Stimulated activated memory B cell treated with anti-CD40 and anti-IgM and Interleukin-4, amounts not matched to agents 10 μg/mL and 1 μg/mL and 100 μg/mL, for 72 hours (primary cell): ENCODE measurements at places on chromosomes 6 and 20.

DNA sequence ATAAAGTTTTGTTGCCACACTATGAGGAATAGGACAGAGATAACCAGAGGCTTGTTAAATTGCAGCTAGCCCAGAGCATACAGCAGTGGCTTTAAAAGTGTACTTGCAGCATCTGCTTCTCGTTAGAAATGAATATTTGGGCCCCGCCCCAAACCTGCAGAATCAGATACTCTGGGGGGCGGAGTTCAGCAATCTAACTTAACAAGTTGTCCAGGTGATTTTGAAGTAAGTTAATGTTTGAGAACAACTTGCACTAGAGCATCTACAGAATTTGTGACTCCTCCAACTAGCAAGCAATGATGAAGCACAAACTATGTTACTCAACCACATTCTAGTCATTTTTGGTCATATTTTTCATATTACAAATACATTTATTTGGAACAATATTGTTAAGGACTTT is 10.6 kb upstream of the SUPT3H start:
- no peaks in the 10 kb centered on the region for H3K36me3 ChIP-seq
- peaks cover 22% of the 10 kb centered on the region for H3K27me3 ChIP-seq
- ATAC-seq, result no peak
- no peak overlapping the region for H3K4me3 ChIP-seq

DNA sequence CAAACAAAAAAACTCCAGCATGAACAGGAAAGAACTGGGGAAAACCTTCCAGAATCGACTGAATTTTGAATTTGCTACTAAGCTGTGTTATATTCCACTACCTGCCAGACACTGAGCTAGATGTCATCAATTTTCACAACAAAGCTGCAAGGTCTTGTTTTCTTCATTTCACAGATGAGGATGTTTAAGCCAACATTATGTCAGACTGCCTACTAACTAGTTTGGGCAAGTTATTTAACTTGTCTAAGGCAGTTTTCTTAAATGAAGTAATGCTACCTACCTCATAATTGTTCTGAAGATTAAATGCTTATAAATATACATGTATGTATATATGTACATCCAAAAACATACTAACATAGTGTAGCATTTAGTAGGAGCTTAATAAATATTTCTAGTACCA is 144.4 kb downstream of the MMS22L start:
- H3K27me3 ChIP-seq, result no peaks in the 10 kb centered on the region
- H3K4me1 ChIP-seq, result peaks cover 7% of the 10 kb centered on the region
- H3K27ac ChIP-seq, result no peak overlapping the region
- no peak overlapping the region for H3K4me3 ChIP-seq
- H3K36me3 ChIP-seq, result peaks cover 5% of the 10 kb centered on the region

DNA sequence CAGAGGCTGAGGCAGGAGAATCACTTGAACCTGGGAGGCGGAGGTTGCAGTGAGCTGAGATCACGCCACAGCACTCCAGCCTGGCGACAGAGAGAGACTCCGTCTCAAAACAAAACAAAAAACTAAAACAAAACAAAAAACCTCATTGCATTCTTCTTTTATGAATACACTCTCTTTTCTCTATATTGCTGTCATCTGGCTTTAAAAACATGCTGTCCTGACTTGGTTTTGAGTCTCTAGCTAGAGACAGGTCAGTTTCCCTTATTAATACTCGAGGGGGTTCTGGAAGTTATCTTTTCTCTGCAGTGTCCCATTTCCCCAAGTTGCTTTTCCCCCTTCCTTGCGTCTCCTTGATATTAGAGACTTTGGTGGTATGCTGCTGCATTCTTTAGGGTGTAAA is 50.9 kb downstream of the RIOK1 start:
- peaks cover 31% of the 10 kb centered on the region for H3K4me1 ChIP-seq
- peaks cover 6% of the 10 kb centered on the region for H3K36me3 ChIP-seq
- ATAC-seq, result no peak
- H3K4me3 ChIP-seq, result no peak overlapping the region

DNA sequence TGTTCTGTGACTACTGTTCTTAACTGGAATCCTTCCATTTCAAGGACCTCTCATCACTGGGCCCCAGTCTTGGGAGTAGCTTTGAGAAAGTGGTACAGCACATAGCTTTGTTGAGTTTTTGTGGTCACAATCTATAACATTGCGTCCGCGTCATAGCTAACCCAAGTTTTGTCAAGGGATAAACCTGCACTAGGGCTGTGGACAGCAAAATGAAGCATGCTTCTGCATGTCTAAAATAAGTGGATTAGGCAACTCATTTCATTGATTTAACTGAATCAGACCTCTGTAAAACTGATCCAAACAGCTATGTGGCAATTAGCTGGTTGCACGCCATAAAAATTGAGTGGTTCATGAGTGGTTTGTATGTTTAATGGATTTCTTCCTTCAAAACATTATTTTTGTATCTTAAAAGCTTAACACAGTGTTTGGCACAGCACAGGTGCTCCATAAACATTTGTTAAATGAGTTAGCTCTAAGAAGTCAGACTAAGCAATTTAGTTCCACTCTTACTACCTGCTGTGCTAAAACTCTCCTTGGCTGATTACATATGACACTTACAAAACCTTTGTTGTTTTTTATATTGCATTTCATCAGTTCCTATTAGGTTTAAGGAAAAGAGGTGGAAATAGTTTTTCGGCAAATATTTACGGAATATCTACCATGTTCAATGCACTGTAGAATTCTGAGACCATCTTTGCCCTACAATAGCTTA is 160.3 kb upstream of the ATXN1 start:
- H3K27ac ChIP-seq, result no peak overlapping the region
- H3K4me1 ChIP-seq, result no peaks in the 10 kb centered on the region
- ATAC-seq, result no peak
- no peak overlapping the region for H3K4me3 ChIP-seq
- H3K27me3 ChIP-seq, result peaks cover 18% of the 10 kb centered on the region

DNA sequence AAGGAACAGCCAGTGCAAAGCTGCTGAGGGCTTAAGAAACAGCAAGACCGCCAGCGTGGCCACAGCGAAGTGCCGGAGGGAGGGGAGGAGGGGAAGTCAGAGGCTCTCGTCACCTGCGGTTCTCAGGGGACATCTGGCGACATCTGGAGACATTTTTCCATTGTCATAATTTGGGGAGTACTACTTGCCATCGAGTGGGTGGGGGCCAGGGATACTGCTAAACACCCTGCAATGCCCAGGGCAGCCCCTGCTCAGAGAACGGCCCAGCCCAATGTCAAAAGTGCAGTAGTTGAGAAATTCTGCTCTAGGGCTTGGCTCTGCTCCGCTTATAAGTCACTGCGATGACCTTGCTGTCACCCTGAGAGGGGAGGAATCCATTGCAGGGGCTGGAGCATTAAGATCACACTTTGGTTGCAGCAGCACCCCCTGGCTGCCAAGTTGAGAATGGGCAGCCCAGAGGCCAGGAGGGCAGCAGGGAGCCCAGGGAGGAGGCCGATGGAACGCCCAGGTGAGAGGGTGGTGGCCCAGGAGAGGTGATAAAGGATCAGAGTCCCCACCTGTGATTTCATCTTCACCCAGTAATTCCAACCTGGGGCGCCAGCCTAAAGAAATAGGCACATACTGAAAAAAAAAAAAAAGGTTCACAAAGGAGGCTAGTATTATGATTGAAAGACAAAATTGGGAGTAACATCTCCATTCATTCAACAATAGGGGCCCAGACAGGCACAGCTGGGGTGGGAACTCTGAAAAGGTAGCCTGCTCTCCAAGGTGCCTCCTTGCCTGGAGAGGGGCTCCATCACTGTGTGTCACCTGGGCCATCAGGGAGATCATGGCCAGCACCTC is 218.2 kb downstream of the BMP7 start:
- no peaks in the 10 kb centered on the region for H3K36me3 ChIP-seq
- no peak overlapping the region for H3K27ac ChIP-seq
- no peak overlapping the region for H3K4me3 ChIP-seq
- H3K4me1 ChIP-seq, result no peaks in the 10 kb centered on the region
- peaks cover 20% of the 10 kb centered on the region for H3K27me3 ChIP-seq
- ATAC-seq, result no peak

GRCh38 chr6:144690133-144690532 is 405.0 kb downstream of the UTRN start:
- no peak overlapping the region for H3K4me3 ChIP-seq
- ATAC-seq, result no peak
- no peaks in the 10 kb centered on the region for H3K27me3 ChIP-seq
- H3K27ac ChIP-seq, result no peak overlapping the region

DNA sequence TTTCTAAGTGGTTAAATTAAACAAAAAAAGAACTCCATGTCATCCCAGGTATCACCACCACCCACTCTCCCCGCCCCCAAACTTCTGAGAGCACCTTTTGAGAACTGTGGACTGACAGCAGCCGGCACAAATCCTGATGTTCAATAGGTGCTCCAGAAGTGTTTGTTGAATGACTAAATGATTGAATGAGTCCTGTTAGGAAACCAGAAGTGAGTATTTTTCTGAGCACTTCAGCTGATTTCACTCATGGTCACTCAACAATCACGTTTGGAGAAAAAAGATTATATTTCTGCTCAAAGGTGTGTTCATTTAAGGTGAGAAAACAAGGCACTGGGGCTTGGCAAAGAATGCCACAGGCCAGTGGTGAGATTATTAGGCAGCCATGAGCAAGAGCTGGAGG is 6.2 kb upstream of the HNF4A start:
- peaks cover 27% of the 10 kb centered on the region for H3K27me3 ChIP-seq
- no peak overlapping the region for H3K27ac ChIP-seq
- no peak overlapping the region for H3K4me3 ChIP-seq

DNA sequence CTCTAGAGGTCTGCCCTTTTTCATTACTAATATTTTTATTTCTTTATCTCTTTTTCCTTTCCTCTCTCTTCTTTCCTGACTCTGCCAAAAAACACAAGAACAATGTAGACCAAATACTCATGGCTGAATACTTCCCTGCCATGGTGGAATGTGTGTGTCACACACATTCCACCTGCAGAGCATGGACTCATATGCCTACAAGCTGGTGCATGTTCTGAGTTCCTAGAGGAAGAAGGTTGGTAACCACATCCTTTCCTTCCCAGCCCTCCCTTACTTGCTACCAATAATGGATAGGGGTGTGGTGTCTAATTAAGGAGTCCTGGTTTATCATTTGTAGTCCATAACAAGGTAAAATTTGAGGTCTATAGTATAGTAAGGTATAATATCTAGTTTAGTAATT is 15.2 kb upstream of the CST9L start:
- H3K4me1 ChIP-seq, result no peaks in the 10 kb centered on the region
- H3K27ac ChIP-seq, result no peak overlapping the region
- H3K4me3 ChIP-seq, result no peak overlapping the region
- H3K27me3 ChIP-seq, result peaks cover 29% of the 10 kb centered on the region
- ATAC-seq, result no peak

DNA sequence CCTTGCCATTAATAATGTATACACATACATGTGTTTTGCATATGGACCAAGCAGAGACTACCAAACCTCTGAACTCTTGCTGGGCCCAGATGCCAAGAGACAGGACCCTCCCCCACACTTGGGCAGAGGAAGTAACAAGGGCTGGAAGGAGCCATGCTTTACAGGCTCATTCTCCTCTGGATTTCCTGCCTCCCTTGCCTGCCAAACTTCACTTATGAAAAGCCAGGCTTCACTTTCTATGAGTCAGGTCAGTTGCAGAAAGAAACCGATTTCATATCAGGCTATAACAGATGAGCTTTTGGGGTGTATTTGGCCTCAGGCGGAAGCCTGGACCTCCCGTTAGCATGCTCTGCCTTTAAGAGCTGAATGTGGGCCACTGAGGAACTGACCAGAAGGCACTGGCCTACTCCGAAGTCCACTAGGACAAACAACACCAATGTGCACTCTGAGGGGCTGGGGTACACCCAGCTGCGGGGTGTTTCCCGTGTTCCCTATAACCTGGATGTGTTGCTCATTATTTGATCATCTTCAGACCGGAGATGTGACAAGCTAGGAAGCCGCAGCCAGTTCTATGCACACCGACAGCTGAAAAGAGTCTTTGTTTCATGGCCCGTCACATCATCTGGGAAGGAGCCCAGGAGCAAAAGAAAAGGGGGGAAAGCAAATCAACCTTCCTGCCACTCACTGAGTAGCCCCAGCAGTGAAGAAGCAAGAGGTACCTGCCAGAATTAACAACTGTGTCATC is 28.5 kb downstream of the HAO1 start:
- H3K4me3 ChIP-seq, result no peak overlapping the region
- peaks cover 16% of the 10 kb centered on the region for H3K27me3 ChIP-seq
- ATAC-seq, result no peak
- no peaks in the 10 kb centered on the region for H3K36me3 ChIP-seq
- H3K27ac ChIP-seq, result no peak overlapping the region
- no peaks in the 10 kb centered on the region for H3K4me1 ChIP-seq

GRCh38 chr20:17889226-17889625 is 79.4 kb downstream of the SNX5 start:
- no peak for ATAC-seq
- H3K4me3 ChIP-seq, result no peak overlapping the region
- peaks cover 33% of the 10 kb centered on the region for H3K27me3 ChIP-seq
- H3K4me1 ChIP-seq, result peaks cover 14% of the 10 kb centered on the region
- H3K36me3 ChIP-seq, result peaks cover 7% of the 10 kb centered on the region

DNA sequence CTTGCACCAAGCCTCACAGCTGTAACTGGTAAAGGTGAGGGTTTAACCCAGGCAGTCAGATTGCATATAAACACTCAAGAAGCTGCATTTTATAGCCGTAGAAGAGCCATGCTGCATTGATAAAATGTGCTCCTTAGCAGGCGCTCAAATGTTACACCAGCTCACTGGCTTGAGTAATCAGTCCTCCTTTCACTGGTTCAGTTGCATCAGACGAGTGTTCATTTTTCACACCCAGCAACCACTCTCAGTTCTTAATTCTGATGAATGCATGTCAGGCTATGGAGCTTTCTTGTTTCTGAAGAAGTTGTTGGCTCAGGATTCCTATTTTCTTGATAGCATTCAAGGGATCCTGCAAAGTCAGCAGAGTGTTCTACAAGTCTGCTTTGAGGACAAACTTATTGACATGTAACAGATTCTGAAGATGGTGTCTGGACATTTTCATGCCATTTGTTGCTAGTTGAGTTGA is 198.3 kb downstream of the PLCB1 start:
- no peak overlapping the region for H3K4me3 ChIP-seq
- H3K27ac ChIP-seq, result no peak overlapping the region
- ATAC-seq, result no peak
- H3K36me3 ChIP-seq, result no peaks in the 10 kb centered on the region
- H3K4me1 ChIP-seq, result no peaks in the 10 kb centered on the region

- no peaks in the 10 kb centered on the region for H3K27me3 ChIP-seq
- H3K36me3 ChIP-seq, result no peaks in the 10 kb centered on the region
- H3K27ac ChIP-seq, result no peak overlapping the region
- H3K4me3 ChIP-seq, result no peak overlapping the region
- no peak for ATAC-seq
Measured at GRCh38 chr6:64932486-64932885, 774.5 kb downstream of the EYS start.

GRCh38 chr6:11318835-11319813 is 86.7 kb upstream of the NEDD9 start:
- H3K4me1 ChIP-seq, result peaks cover 45% of the 10 kb centered on the region
- peaks cover 39% of the 10 kb centered on the region for H3K36me3 ChIP-seq
- H3K27ac ChIP-seq, result peak overlapping the region; percentile 2
- no peak for ATAC-seq
